ENCODE measurements at places on chromosomes 5 and 9.

DNA sequence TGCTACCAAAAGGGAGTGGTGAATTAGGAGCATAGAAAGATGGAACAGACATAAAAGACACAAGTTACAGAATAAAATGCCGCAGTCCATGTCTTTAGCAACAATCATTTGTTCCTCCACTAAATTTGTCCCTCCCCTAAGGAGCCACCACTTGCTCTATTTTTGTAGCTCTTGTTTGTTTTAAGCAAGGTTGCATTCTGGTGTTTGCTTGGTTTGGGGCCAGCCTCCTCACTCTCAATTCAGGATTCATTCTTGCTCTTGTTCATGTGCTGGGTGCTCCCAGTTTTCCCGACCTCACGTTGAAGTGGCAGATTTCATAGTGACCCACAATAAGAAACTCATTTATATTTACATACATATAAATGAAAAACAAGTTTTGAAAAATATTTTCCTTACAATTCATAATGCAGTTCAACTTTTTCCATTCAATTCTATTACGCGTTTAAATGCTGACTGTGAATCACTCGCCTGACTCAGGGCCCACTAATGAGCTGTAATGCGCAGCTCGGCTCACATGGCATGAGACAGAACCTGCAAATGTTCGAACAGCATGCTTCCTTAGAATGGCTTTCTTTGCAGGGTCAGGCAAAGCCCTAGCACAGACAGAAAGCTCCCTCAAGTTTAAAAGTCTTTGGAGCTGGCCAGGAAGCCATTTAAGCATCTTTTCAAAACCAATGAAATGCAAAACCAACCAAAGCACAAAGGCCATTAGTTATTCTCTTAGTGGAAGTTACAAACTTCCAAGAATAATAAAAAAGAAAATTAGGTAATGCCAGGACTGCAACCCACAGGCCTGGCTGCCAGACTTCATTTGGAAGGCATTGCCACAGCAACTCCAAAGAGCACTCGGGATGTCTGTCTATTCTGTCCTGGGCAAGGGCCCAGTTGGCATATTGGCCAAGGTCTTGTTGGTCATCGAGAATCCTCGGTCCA lies 41.7 kb downstream of the RETREG1 start:
- no peak overlapping the region for H3K27ac ChIP-seq
- no peaks in the 10 kb centered on the region for H3K4me1 ChIP-seq
- no peak for DNase-seq
- no peak overlapping the region for H3K4me3 ChIP-seq

DNA sequence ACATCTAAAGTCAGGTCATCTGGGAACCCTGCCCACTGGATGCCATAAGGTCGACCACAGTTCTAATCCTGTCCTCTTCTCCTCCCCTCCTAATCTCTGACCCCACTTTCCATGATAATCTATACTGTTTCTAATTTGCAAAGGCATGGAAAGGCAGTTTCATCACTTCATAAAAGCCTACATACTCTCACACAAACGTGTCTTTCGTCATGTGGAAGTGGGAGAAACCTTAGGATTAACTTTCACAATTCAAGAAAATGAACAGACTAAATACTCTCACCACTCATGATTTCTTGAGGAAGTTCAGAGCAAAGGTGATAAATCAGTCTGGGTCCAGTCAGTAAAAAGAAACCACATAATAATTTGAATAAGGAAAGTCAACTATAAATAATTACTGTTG lies 5.5 kb downstream of the FANCC start:
- H3K4me1 ChIP-seq, result peaks cover 9% of the 10 kb centered on the region

GRCh38 chr5:91306497-91306896 lies 76.6 kb downstream of the ARRDC3 start:
- H3K27ac ChIP-seq, result no peak overlapping the region
- DNase-seq, result no peak

DNA sequence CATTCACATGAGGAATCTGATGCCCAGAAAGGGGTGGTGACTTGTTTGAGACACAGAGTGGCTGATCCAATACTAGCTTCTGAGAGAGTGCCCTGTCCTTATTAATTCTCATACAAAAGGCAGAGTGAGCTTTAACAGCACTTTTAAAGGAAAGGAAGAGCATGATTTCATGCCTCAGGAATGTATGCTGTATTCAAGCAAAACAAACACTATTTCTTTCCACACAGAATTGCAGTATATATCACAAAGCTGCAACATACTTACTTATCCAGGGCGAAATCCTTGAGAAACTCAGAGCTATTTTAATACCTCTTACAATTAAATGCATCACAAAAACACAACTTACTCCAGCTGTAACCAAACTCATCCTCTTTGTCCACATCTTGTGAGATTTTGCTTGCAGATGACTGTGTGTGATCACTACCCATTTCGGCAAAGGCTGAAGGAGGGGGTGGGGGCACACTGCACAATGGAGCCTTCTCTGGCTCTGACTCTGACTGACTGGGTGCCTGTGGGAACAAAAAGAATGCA lies 139.8 kb downstream of the MPDZ start:
- H3K4me1 ChIP-seq, result no peaks in the 10 kb centered on the region
- no peak overlapping the region for H3K4me3 ChIP-seq
- DNase-seq, result no peak
- no peaks in the 10 kb centered on the region for H3K27me3 ChIP-seq
- H3K27ac ChIP-seq, result no peak overlapping the region

DNA sequence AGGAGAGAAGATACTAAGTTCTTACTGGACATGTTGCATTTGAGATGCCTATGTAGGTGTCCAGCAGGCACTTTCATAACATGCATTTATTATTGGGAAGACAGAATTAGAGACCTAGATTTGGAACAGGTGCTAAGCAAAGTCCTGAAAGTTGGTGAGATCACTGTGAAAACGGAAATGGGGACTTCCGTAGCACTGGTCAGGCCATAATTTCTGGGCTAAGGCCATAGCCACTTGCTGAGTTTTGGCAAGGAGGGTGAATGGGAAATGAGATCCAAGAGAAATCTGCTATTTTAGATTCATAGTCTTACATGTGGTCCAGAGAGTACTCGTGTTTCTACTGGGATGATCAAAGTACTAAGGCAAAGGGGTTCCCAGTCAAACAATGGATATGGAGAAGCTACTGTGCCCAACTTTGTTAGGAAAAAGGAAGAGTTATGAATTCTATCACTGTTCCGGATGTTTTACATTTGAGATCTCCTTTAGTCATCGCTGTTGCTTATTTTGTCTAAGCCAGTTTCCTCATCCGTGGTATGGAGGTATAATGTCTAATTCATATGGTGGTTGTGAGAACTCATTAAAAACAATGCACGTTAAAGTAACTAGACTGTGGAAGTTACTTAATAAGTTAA lies 33.4 kb downstream of the TEK start:
- no peak overlapping the region for H3K4me3 ChIP-seq
- no peaks in the 10 kb centered on the region for H3K27me3 ChIP-seq
- no peak overlapping the region for H3K27ac ChIP-seq
- DNase-seq, result no peak
- no peaks in the 10 kb centered on the region for H3K36me3 ChIP-seq

GRCh38 chr5:102758576-102758975 lies 3.5 kb downstream of the PAM start:
- no peaks in the 10 kb centered on the region for H3K36me3 ChIP-seq
- no peak overlapping the region for H3K4me3 ChIP-seq
- H3K27me3 ChIP-seq, result peaks cover 7% of the 10 kb centered on the region
- peaks cover 76% of the 10 kb centered on the region for H3K4me1 ChIP-seq

All from spleen (tissue), 13 donors.